ENCODE measurements at places on chromosomes 6 and 20.

DNA sequence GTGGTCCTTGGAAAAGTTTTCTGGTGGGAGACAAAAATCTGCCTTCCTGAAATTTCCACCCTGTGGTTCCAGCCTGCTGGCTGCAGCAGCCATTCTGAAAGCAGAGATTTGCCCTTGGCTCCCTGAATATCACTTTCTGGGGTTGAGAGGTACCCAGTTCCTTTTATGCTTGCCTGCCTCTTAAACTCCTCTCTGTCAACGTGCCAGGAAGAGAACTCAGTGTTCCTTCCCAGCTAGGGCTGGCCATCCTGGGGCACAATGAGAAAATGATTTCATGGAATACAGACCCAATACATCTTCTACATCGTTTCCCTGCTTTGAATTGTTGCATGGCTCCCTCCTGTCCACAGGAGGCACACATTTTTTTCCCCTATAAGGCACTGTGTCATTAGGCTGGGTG, 1.6 kb upstream of the DSN1 start:
- no peak for DNase-seq

DNA sequence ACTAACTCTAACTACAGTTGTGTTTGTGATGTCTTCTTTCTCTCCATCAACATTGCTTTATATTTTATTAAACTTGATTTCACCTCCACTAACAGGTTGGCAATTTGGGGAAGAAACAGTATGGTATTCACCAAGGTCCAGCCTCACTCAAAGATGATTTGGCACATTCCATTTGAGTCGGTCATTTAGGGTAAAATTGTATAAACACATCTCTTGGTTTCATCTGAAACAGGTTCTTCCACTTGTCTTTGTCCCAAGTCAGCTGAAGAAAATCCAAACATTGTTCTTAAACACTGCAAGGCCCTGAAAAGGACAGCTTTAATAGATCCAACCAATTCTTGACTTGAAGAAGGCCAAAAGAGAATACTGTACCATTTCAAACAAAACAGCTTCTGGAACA, 104.9 kb upstream of the NT5E start:
- DNase-seq = no peak

DNA sequence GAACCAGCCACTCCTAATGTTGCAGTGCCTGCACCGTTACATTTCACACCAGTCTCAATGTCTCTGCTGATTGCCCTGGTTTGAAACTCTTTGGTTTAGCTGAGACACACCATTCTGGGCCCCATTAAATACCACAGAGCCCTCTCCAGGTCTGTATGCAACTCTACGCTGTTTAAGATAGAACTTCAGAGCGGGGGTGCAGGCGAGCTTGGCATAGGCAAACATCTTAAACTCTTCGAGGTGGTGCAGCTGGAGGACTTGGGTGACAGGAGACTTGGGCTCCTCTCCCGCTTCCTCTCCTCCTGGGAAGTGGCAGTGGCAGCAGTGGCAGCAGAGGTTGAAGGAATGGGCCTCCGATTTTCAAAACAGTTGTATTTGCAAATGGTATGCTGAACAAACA, 18.5 kb upstream of the SSR1 start:
- DNase-seq = no peak

DNA sequence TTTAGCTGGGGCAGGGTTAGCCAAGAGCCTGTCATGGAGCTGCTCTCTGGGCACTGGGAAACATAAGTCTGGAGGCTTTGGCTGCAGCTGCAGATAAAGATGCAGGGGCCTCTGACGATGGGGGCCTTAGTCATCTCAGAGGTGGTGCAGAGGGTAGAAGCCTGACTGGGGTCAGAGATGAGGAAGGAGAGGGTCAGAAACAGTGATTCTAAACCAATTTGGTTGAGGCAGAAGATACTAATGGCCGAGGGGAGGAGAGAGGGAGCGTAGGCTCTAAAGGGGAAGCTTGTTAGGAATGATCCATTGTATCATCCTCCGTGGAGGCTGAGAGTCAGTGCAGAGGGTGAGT, 33.8 kb downstream of the PLEKHG1 start:
- DNase-seq = no peak

- no peak for DNase-seq
Measured at GRCh38 chr6:28875191-28875747, 48.5 kb downstream of the TRIM27 start.

- DNase-seq = peak; percentile 55
Measured at GRCh38 chr20:34362502-34363061, 491 bp upstream of the ITCH start.

- DNase-seq = peak; percentile 46
Measured at GRCh38 chr20:50467718-50468356, 42.3 kb upstream of the PTPN1 start.

DNA sequence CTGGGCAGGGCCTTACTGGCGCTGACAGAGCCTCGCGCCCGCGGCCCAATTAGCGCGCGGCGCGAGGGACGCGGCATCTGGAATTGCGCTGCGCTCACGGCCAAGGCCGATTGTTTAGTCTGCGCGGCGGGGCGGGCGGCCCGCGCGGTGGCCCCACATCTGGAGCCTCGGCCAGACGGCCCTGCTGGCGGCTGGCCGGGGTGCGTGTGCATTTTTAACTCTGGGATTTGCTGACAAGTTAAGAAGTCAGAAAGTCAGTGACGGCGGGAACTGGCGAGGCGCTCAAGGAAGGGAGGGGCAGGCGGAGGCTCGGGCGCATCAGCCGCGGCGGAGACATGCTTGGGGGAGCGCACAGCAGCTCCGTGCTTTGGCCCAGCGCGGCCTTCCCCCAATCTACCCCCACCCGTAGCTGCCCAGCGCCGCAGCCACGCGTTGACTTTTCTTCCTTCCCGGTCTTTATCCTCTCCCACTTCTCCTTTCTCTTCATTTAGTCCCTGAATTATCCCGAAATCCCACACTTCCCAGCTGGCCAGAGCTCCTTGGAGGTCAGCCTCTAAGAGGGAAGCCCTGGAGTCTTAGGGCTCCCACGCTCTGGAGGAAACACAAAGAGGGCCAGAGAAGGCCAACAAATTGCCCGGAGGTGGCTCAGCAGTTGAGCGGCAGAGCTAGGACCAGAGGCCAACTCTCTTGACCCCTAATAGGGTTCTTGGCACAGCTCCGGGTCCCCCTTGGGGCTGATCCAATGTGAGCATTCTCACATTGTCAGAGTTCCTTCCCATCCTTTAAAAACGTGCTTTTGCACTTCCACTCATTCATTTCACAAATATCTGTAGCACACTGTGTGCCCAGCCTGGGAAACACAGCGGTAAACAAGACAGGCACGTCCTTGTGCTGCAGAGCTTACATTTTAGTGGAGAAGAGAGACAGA, 40.8 kb upstream of the FOXP4 start:
- DNase-seq = peak; percentile 39

DNA sequence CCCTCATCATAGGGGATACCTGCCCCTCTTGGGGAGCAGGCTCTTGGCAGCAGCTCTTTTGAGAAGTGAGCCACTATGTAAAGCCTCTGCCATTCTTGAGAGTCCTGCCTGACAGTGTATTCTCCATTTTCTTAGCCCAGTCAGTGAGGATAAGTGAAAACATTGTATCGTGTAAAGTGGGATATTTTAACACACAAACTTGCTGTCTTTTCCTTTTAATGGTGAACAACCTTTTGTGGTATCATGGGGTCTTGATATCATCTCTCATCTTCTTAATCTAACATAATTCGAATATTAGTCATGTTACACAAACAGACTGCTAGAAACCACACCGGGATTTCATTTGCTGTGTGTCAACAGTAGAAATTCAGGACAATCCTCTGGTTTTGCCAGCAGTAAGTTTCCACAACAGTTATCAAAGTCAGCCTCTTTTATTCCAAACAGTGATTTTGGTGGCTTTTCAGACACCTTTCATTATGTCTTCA, 136.2 kb downstream of the HIVEP1 start:
- DNase-seq = no peak

DNA sequence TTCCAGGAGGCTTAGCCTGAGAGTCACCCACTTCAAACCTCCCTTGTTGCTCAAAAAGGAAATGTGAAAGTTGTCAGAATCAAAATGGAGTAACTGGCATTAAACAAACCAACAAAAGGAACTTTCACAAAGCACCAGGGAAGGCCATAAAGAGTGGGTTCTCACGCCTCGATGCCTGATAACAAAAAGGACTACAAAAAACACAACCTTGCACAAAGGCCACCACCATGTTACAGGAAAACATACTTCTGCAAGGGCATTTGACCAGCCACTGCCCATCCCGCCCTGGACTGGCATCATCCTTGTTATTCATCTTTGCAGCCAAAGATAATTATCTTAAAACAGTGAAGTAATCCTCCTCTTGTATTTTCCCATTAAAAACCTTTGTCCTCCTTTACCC, 34.8 kb downstream of the RNASET2 start:
- no peak for DNase-seq

DNA sequence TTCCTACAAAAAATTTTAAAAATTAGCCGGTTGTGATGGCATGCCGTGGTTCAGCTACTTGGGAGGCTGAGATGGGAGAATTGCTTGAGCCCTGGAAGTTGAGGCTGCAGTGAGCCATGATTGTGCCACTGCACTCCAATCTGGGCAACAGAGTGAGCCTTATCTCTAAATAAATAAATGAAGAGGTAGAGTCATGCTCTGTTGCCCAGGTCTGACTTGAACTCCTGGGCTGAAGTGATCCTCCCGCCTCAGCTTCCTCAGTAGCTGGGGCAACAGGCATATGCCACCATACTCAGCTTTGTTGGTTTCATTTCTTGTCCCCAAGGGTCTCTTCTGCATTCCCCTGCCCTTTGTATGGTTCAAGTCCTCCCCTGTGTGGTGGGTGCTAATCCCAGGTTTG, 17.0 kb downstream of the HSPA1B start:
- DNase-seq = no peak

DNA sequence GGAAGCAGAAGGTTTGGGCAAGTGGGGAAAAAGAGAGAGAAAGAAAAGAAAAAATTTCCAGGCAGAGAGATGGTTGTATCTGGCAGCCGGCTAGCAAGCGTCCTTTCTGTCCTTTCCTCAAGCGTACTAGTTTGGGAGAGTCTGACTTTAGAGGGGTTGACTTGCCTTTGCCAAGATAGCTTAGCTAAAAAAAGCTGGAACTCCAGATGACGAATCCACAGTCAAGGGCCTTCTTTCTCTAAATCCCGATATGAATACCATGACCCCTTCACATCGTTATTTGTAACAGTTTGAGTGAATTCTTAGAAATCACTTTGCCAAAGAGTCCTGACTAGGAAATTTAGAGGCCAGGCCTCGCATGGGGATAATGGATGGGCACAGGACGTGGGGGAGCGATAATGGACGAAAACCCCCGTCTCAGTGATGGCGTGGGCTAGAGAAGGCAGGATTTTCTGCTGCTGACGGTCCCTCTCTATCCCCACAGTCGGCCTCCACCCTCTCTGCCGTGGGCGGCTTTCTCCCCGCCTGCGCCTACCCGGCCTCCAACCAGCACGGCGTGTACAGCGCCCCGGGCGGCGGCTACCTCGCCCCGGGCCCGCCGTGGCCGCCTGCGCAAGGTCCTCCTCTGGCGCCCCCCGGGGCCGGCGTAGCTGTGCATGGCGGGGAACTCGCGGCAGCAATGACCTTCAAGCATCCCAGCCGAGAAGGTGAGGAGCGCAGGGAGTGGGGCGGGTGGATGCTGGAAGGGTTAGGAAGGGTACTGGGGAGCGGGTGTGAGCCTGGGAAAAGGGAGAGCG, 3.5 kb downstream of the PAX1 start:
- DNase-seq = no peak

- DNase-seq = no peak
Measured at GRCh38 chr20:595330-596308, 14.5 kb downstream of the TCF15 start.

DNA sequence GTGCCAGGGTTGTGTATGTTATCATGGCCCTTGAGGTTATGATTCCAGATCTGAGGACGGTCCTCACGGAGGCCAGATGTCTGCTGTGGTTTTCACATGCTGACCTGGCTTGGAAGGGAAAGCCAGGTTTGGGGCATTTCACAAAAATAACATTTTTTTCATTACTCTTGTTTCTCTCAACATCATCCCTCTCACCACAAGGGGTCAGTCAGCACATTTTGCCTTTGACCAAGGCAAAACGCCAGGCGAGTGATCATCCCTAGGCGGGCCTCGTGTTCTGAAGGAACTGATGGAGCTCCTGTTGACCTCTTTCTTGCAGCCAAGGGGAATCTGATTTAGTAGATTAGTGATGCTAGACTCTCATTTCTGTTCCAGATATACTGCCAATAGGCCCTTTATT, 133.5 kb downstream of the TBC1D7 start:
- DNase-seq = peak; percentile 89

GRCh38 chr6:109918227-109918626, 59.9 kb upstream of the GPR6 start:
- DNase-seq = no peak

GRCh38 chr6:1317302-1317815, 5.5 kb downstream of the FOXQ1 start:
- DNase-seq = no peak

DNA sequence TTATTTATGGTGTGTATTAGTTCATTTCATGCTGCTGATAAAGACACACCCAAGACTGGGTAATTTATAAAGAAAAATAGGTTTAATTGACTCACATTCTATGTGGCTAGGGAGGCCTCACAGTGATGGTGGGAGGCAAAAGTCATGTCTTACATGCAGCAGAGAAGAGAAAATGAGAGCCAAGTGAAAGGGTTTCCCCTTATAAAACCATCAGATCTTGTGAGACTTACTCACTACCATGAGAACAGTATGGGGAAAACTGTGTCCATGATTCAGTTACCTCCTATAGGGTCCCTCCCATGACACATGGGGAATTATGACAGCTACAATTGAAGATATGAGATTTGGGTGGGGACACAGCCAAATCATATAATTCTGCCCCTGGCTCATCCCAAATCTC, 150.0 kb upstream of the AHI1 start:
- no peak for DNase-seq

DNA sequence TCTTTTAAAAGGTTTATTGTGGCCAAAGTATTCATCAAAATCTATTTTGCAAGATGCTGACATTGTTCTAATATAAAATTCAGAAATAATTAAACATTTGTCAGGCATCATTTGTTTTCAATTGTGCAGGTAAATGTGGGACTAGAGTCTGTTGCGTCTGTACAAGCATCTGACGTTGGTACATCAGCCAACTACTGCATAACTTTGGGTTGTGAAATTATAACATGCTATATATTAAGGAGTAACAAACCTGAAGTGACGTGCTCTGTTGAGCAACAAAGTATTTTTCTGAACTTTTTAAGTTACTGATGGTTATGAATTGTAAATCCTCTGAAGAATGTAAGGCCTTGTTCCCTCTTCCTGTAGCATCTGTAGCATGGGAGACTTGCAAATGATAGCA, 66.0 kb downstream of the RNF182 start:
- DNase-seq = no peak

Measured in OCI-M1 (cell line).